ENCODE measurements at places on chromosomes 16 and 17. TPM values are rescaled to one million over a fixed set of nuclear protein-coding genes. Genes with fewer than 3 reads are reported as not detected.

Gene DPH1
- 20.5 TPM for total RNA-seq

Gene ALDOC
- total RNA-seq, result 78.4 TPM

Gene EXOC3L1
- total RNA-seq, result not detected

Gene KPNA2
- 17.9 TPM for total RNA-seq

Gene TBC1D3B
- 0.48 TPM for total RNA-seq

Gene CTRL
- not detected for total RNA-seq

Gene HIC1
- 3.0 TPM for total RNA-seq

Gene CCL7
- total RNA-seq, result not detected

Gene ADAMTS18
- total RNA-seq, result under 0.01 TPM

Gene TMEM204
- total RNA-seq, result under 0.01 TPM

Gene DDX5
- 276 TPM for total RNA-seq

Gene CLDN7
- 223 TPM for total RNA-seq

Measured in tracheal epithelial cell (primary cell).